RKO (cell line): ENCODE measurements at places on chromosomes 6 and 20.

- peak; percentile 99 for DNase-seq
Measured at GRCh38 chr20:10671221-10671918, 2.4 kb downstream of the JAG1 start.

- no peak for DNase-seq
Measured at GRCh38 chr6:159939591-159940016, 29.3 kb upstream of the IGF2R start.

GRCh38 chr6:20154753-20155152, 57.5 kb downstream of the MBOAT1 start:
- no peak for DNase-seq

GRCh38 chr6:166437661-166438060, 54.9 kb upstream of the MPC1 start:
- no peak for DNase-seq
